ENCODE measurements at places on chromosomes 11 and 22. TPM values are rescaled to one million over a fixed set of nuclear protein-coding genes. Genes with fewer than 3 reads are reported as not detected.

GRCh38 chr11:107750313-107750712, 38.5 kb upstream of the SLN start:
- H3K27ac ChIP-seq: no peak overlapping the region
- DNase-seq: no peak
- no peaks in the 10 kb centered on the region for H3K36me3 ChIP-seq
- H3K27me3 ChIP-seq: no peaks in the 10 kb centered on the region

DNA sequence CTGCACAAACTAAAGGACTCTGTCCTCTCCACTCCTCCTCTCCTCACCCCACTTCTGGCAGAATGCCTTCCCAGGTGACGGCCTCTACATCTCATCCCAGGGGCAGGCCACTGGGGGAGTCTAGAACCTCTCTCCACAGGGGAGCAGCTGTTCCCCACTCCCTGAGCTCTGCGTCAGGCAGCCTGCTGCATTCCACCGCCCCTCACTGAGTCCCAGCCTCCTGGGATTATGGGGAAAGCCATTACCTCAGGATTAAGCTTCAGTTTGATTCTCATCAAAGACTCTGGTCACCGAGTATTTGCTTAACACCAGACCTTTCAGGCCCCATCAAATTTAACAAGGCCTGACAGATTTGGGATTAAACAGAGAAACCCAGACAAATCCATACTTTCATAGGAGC, 405.9 kb downstream of the NXPE2 start:
- DNase-seq: no peak
- H3K4me3 ChIP-seq: no peak overlapping the region
- H3K4me1 ChIP-seq: no peaks in the 10 kb centered on the region
- no peak overlapping the region for H3K27ac ChIP-seq

GRCh38 chr11:69377029-69377952, 83.3 kb downstream of the MYEOV start:
- H3K27ac ChIP-seq: no peak overlapping the region
- H3K4me1 ChIP-seq: no peaks in the 10 kb centered on the region
- H3K36me3 ChIP-seq: no peaks in the 10 kb centered on the region
- H3K4me3 ChIP-seq: no peak overlapping the region

- no peak for DNase-seq
- H3K27me3 ChIP-seq: no peaks in the 10 kb centered on the region
- no peak overlapping the region for H3K4me3 ChIP-seq
- H3K4me1 ChIP-seq: no peaks in the 10 kb centered on the region
- H3K27ac ChIP-seq: no peak overlapping the region
Measured at GRCh38 chr22:36221799-36222751, 17.3 kb downstream of the APOL2 start.

The CABP7 gene
- total RNA-seq: not detected

The OR52A1 gene
- total RNA-seq: not detected

The SLC5A1 gene
- 6.4 TPM for total RNA-seq

The CHRM1 gene
- not detected for total RNA-seq

The LZTR1 gene
- 11.1 TPM for total RNA-seq
